ENCODE measurements at places on chromosomes 13 and 19.

- no peak for DNase-seq
These were observed 22.1 kb downstream of the ACTN4 start for GRCh38 chr19:38669552-38669951.

GRCh38 chr19:6038634-6039405 is 60.9 kb upstream of the RANBP3 start:
- no peak for DNase-seq

DNA sequence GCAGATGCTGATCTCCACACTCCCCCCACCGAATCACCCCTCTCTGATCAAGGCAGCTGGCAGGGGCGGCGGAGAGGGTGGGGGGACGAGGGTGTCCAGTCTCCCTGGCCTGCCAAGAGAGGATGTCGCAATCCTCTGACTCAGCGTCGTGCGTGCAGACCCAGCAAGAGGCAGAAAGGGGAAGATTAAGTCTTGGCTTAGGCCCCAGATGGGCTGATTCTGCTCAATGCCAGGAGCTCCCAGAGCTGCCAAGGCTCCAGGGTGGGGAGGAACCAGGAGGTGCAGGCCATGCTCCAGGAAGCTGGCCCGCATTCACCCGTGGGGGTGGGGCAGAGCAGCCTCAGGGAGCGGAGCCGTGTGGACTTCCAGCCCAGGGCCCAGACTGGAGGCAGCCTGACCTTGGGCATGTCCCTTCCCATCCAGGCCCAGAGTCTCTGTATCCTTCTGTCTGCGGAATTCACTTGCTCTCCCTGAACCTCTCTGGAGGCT is 6.6 kb upstream of the BCL3 start:
- peak; percentile 100 for DNase-seq

DNA sequence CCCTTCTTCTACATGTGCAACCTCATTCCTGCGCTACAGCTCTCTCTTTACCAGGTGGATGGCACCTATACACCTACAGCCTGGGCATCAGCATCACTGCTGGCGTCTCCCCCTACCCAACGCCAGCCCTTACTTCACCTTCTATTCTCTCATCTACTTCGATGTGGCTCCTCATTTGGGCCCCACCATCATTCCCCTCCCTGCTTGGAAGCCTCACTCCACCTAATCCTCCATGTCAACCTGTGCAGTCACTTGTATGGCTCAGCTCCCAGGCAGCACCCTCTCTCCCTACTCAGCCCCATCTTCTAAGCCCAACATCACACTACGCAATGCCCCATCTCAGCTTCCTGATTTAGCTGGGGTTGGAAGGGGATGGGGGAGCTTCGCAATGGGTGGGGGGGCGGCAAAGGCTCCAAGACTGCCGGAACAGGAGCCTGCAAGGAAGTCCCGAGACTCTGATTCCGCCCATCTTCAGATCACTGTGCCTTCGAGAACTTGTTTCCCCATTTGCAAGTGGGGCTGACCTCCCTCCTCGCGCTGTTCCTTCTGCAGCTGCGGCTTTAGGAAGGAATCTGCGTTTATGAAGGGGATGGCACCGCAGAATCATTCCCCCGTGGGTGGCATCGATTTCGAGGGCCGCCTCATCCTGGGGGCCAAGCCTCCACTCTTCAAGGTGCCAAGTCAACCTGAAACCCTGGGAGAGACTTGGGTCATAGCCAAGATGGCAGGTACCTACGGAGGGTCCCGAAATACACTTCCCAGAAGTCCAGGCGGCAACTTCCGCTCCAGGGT is 913 bp downstream of the MZF1 start:
- DNase-seq: no peak

GRCh38 chr19:45160870-45161737 is at the start of gene NKPD1:
TSS of gene NKPD1 (minus strand) at chr19:45160982. CDS start at chr19:45160150, 832 bp downstream.
- DNase-seq: no peak

GRCh38 chr19:1837625-1838105 is 10.6 kb downstream of the REXO1 start:
- peak; percentile 41 for DNase-seq

DNA sequence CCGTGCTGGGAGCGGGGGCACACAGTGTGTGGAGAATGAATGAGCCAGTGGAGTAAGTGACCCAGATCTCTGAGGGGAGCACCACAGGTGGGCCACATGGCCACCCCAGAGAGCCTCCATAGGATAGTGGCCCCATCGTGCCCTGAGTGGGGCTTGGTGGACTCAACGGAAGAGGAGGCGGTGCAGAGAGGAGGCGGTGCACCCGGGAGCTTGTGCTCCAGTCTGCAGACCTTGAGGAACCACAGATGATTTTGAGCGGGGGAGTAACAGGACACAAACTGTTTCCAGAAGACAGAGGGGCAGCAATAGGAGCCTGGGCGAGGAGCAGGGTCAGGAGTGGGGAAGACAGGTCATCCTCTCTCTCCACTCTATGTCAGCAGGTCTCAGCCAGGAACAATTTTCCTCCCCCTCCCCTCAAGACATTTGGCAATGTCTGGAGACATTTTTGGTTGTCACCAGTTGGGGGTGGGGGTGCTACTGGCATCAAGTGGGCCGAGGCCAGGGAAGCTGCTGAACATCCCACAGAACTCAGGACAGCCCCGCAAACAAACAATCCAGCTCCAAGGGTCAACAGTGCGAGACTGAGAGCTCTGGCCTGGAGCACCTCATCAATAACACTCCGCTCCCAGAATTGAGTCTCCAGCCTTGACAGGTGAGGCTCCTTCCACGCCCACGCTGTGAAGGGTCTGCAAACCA is 182.2 kb downstream of the USP12 start:
- no peak for DNase-seq

GRCh38 chr19:7360393-7360984 is 11.8 kb downstream of the ARHGEF18 start:
- peak; percentile 25 for DNase-seq

DNA sequence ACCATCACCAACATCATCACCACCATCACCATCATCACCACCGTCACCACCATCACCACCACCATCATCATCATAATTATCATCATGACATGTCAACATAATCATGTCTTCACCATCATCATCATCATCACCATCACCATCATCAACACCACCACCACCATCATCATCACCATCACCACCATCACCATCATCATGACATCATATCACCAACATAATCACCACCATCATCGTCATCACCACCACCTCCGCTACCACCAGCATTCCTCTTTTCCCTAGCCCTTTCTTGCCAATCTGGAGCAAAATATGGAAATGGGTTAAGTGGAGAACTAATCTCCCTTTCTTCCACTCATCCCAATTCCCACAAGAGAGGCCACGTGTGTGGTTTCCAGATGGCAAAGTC is 1.1 kb upstream of the TTYH1 start:
- no peak for DNase-seq

DNA sequence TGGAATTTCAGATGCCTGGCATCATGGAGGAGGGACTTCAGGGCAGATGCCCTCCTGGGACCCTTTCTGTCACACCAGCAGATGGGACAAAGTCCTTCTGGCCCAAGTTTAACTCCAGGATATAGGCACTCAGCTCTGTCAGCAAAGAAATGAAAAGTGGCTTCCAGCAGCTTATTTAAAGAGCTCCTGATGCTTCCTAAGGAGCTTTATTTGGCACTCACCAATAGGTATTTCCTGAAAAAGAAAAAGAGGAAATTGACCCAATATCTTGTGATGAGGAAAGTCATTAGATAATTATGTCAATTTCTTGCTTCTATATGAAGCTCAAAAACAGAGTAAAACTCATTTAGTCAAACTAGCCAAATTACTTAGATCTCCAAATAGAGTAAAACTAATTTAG is 224.6 kb downstream of the RAP2A start:
- peak; percentile 27 for DNase-seq

Measured in cardiac fibroblast (primary cell).